ENCODE measurements at places on chromosomes 1 and 21.

GRCh38 chr1:238581332-238581731 is 690.6 kb upstream of the ZP4 start:
- no peak for ATAC-seq

- ATAC-seq: no peak
Measured at GRCh38 chr1:9824702-9825089, 931 bp upstream of the CLSTN1 start.

DNA sequence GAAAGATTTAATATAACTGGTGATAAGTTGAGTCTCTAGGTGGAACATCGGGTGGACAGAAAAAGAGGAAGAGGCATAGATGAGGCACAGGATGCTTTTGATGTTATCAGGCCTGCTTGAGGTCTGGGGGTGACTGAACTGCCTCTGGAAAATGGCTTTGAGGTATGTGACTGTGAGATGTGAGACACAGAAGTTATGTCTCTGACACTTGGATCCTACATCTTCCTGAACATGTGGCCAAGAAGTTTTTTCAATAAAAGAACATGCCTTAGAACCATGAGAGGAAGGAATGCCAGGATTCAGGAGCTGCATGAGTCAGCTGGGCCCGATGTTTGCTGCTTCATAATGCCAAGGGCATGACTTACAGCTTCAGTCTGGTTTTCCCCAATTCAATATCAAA is 11.5 kb upstream of the AIM2 start:
- ATAC-seq: no peak

- ATAC-seq: no peak
Measured at GRCh38 chr1:94395748-94396309, 22.4 kb upstream of the ABCD3 start.

GRCh38 chr1:11903210-11903609 is 23.0 kb downstream of the KIAA2013 start:
- ATAC-seq: no peak

DNA sequence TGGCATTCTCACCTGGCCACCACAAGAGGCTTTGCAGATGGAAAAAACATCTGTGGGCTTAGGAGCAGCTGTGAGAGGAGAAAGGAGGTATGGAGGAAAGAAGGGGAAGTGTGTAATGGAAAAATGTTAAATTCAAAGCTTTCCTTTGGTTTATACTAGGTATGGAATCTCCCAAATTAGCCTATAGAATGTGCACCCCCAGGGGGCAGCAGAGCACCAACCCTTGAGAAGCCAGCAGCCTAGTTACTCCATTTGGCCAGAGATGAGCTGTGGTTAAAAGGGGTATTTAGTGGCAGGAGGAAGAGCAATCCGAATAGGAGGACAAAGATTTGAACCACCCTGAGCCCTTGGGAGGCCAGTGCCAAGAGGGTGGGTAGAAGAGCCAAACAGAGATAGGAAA is 97.5 kb upstream of the CTTNBP2NL start:
- no peak for ATAC-seq

DNA sequence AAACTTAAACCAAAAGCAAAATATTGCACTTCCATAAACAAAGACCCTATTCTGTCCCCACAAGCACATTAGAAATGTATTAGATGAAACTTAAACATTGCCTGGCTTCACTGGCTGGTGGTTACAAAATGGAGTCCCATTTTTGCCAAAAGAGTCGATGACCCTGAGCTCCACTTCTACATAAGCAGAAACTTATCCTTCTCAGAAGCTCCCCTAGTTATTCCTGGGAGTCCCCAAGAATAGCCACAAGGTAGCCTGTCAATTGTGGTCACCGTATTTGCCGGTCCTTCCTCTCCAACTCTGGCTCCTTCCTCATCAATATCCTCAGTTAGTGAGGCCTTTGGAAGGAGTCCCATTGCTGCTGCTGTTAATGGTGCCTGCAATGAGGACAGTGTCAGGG is 37.3 kb downstream of the CDCP2 start:
- ATAC-seq: no peak

DNA sequence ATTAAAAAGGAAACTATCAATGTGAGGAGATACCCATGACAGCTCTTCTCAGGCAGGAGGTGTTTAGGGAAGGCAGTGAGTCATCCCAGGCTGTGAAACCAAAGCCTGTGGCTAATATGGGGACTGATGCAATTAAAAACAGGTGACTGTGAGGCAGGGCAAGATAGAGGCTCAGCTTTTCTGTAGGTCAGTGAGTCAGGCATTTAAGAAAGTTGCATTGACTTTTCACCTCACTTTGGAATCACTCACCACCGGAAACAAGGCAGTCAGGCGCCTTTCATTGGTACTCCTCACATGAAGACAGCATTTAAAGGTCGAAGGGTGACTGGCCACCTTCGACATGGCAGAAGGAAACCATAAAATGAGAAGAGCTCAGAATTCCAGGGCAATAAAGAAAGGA is 54.5 kb downstream of the PAPPA2 start:
- no peak for ATAC-seq

DNA sequence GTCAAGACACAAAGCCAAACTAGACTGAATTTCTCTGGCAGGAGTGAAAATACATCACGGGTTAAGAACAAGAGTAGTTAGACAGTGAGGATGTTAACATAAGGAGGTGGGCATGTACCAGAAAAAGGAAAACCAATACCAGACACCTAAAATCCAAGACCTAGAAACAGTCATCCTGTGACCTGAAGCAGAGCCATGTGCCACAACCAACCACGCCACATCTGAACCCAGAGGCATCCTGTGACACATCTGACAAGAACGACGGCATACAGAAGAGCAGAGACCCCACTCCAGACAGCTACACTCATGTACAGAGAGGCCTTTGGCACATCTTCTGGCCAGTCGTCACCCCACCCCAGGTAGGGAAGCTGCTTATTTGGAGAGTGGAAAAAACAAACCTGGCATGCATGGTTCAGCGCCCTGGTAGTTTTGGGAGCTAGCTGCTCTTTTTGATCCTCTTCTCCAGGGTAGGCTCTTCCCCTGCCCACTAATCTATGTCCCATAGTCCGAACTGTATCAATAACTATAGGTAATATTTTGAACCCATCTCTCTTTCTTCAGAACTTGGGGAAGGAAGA is 72.1 kb downstream of the SLC45A1 start:
- ATAC-seq: no peak

- no peak for ATAC-seq
Measured at GRCh38 chr1:167861664-167862381, 52.1 kb downstream of the ADCY10 start.

DNA sequence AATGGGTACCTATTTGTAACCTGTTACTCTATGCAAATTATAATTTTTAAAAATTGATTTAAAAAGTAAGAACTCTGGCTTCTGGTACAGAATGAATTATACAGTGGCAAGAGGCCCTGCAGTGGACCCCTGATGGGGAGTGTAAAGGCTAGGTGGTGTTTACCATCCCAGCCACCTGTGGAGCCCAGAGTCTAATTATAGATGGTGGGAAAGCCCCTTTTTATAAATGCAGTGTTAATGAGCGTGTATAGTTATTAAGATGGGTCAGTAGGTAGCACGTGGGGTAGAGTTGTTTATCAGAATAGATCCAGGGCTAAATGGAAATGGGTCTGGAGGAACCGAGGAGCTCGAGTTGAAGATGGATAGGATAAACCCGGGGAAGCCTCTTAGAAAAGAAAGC is 13.9 kb upstream of the PRELP start:
- ATAC-seq: no peak

GRCh38 chr1:208004851-208005250 is 93.9 kb upstream of the CD34 start:
- ATAC-seq: no peak

DNA sequence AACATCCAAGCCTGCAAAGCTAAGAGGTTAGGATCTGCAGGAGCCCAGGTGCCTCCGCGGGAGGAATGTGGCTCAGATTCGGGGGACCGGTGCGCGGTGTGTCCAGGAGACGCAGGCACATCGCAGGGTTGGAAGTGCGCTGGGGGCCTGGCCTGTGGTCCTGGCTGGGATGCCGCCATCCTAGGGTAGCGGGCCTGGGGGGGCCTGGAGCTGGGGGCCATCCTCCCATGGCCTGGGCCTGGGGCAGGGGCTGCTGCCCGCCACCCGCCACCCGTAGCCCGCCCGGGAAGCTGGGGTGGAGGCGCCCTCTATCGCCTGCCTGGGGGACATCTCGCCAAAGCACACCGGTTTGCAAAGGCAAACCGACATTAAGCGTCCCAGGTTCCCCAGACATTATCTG is 170.6 kb upstream of the ARHGEF16 start:
- ATAC-seq: no peak

DNA sequence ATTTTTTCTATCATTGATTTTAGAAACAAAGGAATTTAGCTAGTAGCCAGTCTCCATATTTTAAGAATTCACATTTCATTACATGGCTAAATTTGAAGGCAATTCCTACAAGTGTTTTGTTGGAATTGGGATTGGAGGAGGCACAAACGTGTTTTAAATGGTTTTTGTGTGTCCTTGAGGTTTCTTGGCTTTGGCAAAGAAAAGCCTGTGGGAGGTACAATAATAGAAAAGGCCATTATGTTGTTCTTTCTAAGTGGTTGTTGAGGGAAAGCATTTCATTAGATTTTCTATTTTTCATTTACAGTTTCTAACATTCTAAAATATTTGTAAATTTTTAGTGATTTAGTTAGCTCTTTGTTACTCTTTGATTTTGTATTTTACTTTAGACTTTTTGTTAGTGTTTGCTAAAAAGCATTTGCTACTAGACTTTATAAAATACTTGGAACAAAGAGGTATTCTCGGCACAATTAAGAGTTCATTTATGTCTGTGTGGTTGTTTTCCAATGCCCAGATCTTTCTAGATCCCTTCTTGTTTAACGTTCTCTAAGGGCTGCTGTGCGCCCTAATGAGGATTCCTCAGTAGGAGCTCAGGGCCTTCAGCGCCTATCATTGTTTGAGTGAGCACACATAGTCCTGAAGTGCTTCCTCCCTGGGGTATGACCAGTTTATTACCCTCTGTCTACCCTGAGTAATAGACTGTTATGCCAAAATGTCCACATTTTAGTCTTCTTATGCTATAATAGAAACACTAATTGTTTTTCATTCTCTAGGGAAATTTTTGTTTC is 70.0 kb upstream of the KIAA1614 start:
- no peak for ATAC-seq

DNA sequence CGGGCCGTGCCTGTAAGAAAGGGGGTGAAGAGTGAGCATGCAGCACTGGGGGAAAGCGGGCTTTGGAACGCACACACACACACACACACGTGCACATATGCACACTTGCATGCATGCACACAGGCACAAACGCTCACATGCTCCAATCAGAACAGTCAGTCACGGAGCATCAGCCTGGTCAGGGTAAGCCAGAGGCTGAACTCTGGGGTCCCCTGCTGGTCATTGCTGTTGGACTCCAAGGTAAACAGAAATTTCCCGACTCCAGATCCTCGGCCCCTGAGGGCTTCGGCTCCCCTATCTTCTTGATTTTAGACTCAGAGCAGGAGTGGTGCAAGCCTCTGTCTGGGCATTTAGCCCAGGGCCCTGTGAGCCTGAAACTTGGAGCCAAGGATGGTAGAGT is 54.2 kb downstream of the SYT2 start:
- no peak for ATAC-seq

DNA sequence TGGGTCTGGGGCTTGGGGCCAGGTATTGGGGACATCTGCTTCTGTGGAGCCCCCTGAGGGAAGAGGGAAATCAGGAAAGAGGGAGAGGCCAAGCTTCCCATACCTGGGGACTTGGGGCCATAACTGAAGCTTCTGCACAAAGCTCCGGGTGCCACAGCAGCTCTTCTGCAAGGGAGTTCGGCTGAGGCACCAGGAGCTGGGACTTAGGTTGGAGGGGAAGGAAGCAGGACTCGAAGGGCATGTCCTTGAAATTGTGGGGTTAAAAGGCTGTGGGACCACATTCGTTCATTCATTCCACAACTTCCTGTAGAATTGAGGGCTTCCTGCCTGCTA is 1.7 kb upstream of the EPS8L3 start:
- ATAC-seq: no peak

- ATAC-seq: no peak
Measured at GRCh38 chr1:170620164-170620563, 43.8 kb upstream of the PRRX1 start.

GRCh38 chr21:25904044-25904695 is 169.4 kb downstream of the GABPA start:
- no peak for ATAC-seq
